Amygdala (tissue), 56 donors: ENCODE measurements at places on chromosomes 3 and 15.

- no peak for DNase-seq
Observed at GRCh38 chr3:31392568-31392967, 140.2 kb upstream of the STT3B start.

DNA sequence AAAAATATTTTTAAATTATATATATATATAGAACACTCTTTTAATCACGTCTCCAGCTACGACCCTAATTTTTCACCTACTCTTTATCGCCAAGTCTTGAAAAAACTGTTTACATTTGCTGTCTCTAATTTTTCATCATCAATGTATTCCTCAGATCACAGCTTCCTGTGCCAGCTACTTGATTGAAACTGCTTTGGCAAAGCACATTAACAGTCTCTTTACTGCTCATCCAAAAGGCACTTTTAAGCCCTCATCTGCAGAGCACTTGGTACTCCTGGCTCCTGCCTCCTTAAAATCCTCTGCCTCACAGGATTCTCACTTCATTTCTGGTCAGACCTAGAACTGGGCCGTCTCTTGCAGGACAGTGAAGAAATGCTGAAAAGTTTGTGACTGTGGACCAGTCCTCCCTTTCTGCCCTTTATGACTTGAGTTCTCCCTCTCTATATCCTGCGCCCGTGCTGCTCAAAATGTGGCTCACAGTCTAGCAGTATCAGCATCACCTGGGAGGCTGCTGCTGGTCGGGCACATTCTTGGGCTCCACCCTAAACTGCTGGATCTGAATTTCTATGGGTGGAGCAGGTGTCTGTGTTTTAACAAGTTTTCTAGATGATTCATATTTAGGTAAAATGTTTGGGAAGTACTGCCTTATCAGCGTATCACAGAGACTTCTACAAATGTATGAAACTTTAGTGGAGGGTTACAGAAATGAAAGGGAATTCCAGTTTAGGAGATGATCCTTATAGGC, 196.8 kb downstream of the ADAMTSL3 start:
- DNase-seq, result no peak

DNA sequence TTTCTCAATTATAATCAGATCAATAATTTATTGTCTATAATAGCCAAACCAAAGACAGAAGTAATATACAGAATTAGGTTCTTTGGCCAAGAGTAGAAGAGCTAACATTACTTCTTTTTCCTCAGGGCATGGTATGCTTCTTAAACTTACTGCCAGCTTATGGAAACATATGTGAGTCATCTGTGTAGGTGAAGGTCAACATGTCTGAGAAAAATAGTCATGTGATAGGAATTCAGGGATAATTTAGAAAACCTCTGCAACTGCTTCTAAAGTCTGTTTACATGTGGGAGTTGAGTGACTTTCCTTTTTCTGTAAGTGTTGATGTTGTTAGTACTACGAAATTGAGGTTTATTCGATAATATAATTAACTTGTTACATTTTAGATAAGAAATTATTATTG, 19.2 kb upstream of the MAP6D1 start:
- DNase-seq, result no peak

DNA sequence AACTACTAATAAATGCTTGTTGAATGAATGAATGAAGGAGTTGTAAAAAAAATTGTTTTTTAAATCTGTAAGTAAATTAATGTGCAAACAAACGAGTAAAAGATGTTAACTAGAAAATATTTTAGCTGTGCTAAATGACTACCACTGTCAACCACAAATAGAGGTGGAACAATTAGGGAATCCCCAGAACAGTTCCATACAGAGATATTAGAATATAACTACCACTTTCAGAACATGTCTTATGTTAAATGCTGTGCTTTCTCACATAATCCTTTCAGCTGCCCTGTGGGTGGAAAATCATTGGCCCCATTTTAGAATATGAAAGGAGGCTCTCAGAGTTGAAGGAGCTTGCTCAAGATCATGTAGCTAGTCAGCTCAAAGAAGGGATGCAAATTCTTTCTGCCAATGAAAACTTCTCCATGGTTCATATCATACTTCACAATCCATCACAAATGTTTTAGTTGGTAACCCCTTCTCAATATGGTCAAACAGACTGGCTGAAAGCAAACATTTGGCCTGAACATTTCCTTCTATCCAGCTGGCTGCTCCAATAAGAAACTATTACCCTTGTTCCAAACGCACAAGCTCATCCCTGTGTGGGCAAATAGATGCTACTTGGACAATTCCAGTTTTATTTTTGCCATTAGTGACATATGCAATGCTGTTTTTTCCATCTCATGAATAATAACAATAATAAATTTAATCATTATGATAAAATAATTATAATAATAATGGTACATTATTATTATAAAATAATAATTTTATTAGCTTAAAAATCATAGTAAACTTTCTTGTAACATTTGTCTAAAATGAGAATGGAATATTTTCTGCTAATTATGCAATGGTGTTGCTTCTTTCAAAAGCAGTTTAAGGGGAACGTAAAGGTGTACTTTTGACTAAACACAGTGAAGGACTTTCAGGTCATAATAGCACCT, 290.4 kb upstream of the STT3B start:
- DNase-seq, result no peak

GRCh38 chr15:41231422-41232226, 556 bp downstream of the CHP1 start:
- DNase-seq, result no peak

- DNase-seq, result no peak
Observed at GRCh38 chr3:159038405-159038804, 236.6 kb downstream of the MFSD1 start.

GRCh38 chr3:42535981-42536784, 33.7 kb downstream of the VIPR1 start:
- no peak for DNase-seq

- no peak for DNase-seq
Observed at GRCh38 chr3:154188846-154189245, 67.7 kb downstream of the ARHGEF26 start.

DNA sequence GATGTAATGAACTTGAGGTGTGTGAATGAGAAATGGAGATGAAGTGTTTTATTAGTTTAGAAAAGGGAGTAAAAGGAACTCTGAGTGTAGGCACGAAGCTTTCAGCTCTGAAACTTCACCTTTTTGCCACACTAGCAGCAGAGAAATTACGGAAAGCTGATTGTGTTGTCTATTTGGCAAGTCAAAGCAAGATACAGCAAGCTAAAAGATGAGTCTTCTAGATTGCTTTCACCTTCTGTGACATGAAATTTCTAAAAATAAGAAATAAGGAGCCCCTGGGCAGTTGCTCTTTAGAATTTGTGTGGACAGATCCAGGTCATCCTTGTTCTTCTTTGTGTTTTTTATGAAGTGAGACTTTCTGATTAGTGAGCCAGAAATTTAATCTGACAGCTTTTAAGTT, 143.4 kb downstream of the FNDC3B start:
- no peak for DNase-seq

DNA sequence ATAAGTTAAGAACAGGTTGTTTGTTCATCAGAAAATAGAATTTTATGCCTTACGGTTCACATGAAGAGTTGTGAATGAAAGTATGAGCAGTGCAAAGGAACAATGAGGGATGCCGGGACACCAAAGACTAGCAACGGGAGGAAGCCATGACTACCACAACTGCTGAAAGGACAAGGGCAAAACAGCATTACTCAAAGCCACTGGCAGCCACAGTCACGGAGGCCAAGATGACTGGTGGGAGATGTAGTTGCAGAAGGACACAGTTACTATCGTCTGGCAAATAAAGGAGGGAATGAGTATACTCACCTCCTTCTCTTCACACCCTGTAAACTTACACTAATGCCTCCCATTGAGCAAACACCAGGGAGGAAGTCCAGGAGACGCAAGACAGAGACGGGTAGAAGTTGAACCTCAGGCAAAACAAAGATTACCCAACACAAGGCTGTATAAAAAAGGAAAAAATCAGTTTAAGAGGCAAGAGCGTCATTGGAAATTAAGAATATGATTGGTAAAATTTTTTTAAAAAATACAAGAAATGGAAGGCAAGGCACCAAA, 675.5 kb downstream of the FHIT start:
- no peak for DNase-seq

GRCh38 chr3:122890720-122891220, 95.9 kb downstream of the SLC49A4 start:
- DNase-seq, result no peak

DNA sequence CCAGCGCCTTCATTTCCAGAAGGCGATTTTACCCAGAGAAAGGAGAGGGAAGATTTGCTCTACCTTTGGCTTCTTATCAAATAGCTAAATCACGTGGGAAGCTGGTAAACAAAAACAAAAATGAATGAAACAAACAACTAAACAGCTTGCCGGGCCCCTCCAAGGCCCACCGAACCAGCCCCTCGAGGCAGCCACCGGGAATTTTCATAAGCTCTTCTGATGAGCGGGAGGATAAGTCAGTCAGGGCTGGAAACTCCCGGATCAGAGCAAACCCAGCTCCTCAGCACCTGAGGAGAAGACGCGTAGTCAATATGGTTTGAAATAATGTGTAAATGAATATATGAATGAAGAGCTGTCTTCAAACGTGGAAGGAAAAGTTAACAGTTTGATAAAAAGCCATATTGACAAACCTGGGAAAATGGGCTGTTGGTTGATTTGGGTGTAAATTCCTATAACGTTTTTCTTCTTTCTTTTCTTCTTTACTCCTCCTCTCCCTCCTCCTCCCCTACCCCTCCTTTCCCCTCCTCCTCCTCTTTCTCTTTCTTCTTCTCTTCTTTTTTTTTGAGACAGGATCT, 10.7 kb downstream of the RPLP1 start:
- DNase-seq, result no peak

GRCh38 chr3:53740956-53741355, 105.3 kb downstream of the CHDH start:
- no peak for DNase-seq

DNA sequence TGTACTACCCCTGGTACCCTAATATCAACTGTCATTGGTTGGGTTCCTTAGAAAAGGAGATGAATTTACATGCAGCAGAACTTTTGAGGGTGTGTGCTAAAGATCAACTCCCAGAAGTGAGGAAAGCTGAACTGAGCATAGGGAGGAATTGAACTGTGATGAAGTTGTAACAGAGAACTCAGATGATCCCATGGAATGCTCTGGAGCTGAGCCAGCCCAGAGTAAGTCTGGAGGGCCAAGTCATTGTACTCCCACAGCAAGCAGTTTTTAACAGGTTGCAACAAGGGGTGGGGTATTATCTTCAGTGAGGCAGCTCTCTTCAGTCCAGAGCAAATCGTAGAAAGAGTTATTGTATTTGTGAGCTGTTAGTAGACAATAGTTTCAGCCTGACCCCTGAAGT, 572.3 kb downstream of the PYDC2 start:
- DNase-seq, result no peak

DNA sequence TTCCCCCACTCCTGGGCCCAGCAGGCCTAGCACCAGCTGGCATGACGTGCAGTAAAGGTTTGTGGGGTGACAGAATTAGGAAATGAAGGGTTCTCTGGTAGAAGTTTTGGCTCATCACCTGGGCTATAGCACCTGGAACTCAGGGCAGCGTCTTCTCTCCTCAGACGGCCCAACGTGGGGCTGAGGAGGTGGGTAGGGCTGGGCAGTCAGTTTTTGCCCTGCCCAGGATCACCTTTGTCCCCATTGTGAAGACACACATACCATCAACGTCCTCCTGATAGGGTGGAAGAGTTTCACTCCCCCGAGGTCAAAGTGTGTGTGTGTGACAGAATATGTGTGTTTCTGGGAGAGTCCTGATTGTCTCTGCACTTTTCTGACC, 12.1 kb downstream of the KBTBD13 start:
- no peak for DNase-seq

DNA sequence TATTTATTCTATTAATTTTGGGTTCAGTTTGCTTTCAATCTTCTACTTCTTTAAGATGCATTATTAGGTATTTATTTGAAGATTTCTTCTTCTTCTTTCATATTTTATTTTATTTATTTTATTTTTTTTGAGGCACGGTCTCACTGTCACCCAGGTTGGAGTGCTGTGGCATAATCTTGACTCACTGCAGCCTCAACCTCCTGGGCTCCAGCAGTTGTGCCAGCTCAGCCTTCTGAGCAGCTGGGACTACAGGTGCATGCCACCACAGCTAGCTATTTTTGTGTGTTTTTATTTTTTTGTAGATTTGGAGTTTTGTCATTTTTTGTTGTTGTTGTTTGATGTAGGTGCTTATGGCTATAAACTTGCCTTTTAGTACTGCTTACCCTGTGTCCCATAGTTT, 543.2 kb upstream of the SGO1 start:
- no peak for DNase-seq

- no peak for DNase-seq
Observed at GRCh38 chr3:86782286-86782685, 208.7 kb downstream of the VGLL3 start.

DNA sequence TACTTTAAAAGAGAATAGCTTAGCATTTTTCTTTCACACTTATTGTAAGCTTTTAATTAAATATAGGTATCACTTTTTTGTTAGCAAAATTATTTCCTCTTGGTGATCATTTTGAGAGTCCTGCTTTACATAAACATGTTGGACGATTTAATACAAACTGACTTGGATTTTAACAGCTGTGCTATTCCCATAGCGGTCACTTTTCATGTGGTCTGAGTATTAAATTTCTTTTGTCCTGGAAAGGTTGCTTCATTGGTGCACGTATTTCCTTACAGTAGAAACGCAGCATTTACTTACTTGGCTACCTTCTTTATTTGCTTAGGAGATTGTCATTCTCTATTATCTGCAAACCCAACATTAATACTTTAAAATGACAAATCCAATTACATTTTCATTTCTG, 109.4 kb downstream of the ATG7 start:
- DNase-seq, result no peak

- no peak for DNase-seq
Observed at GRCh38 chr3:72680766-72681165, 167.5 kb downstream of the SHQ1 start.

DNA sequence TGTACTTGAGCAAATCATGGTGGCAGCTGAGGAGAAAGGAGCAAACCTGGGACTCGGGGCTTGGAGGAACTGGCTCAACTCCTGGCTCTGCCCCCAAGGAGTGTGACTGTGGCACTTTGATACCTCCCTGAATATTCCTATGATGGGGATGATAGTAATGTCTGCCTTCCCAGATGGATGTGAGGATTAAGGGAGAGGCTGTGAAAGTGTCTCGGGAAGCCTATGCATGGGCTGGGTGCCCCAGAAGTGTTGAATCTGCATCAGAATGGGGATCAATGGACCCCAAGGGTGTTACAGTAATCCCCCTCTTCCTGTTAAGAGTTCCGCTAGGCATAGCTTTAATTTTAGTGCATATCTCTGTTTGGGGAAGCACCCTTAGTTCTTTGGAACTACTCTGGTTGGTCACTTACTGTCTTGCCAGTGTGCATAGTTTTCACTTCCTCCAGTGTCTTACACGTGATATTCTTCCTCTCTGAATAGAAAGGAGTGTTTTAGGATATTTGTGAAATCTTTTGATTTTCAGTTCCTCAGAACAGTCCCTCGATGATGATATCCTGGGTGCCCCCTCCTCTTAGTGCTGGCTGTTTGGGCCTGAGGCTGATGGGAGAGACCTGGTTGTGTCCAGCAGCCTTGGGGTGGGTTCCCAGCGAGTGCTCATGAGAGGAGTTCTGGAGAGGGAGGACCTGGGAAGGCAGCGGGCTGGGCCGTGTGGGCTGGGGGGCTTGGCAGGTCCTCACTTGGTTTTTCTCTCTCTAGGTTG, 97.5 kb downstream of the CHDH start:
- no peak for DNase-seq
